CD4-positive, alpha-beta memory T cell (primary cell): ENCODE measurements at places on chromosomes 12 and 14. TPM values are rescaled to one million over a fixed set of nuclear protein-coding genes. Genes with fewer than 3 reads are reported as not detected.

Gene ZNF605
- polyA plus RNA-seq: 2.1 TPM

DNA sequence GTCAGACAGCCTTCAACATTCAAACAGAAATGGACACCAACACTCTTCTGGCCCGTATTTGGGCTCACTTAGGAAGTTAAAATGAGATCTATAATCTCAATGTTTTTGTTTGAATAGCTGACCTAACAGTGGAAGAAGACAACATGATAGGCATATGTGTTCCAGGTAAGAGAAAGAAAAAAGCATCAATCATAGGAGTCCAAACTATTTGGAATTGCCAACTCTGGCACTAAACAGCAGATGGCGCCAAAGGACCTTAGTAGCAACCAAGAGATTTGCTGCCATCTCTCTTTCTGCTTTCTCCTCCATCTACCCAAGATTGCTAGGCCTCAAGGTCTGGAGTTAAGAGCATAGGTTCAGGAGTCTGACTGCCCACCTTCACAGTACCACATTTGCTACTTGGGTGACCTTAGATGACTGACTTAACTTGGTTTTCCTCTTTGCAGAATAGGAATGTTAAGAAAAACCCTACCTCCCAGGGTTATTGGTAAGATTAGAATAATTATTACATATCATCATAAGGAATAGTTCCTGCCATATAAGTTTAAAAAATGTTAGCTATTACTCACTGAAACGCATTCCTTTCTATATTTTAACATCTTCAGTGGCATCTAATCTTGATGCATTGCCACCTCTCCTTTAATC lies 30.2 kb downstream of the PEX5 start:
- H3K4me3 ChIP-seq: no peak overlapping the region
- H3K36me3 ChIP-seq: no peaks in the 10 kb centered on the region
- DNase-seq: peak; percentile 67
- no peaks in the 10 kb centered on the region for H3K27me3 ChIP-seq

GRCh38 chr14:75373133-75373532 lies 54.7 kb upstream of the JDP2 start:
- no peaks in the 10 kb centered on the region for H3K36me3 ChIP-seq
- no peak for DNase-seq
- H3K27me3 ChIP-seq: peaks cover 4% of the 10 kb centered on the region
- no peak overlapping the region for H3K4me3 ChIP-seq

GRCh38 chr14:101017806-101018560 lies 114.5 kb upstream of the RTL1 start:
- H3K36me3 ChIP-seq: no peaks in the 10 kb centered on the region
- no peaks in the 10 kb centered on the region for H3K27me3 ChIP-seq
- no peak overlapping the region for H3K4me3 ChIP-seq
- no peak for DNase-seq

GRCh38 chr14:104363891-104364760 lies 215.4 kb upstream of the C14orf180 start:
- no peaks in the 10 kb centered on the region for H3K36me3 ChIP-seq
- H3K4me1 ChIP-seq: no peaks in the 10 kb centered on the region
- no peak for DNase-seq
- no peak overlapping the region for H3K4me3 ChIP-seq

Gene OR6C2
- polyA plus RNA-seq: not detected

Gene RASSF9
- not detected for polyA plus RNA-seq
